ENCODE measurements at places on chromosomes 13 and 19.
A peak's percentile ranks its signal among the peaks of the same experiment; 100 is the strongest.

- DNase-seq = no peak
Observed at GRCh38 chr13:92487238-92487637, 739.4 kb upstream of the GPC6 start.

GRCh38 chr13:51360489-51360888 is 21.0 kb downstream of the SERPINE3 start:
- DNase-seq = no peak

DNA sequence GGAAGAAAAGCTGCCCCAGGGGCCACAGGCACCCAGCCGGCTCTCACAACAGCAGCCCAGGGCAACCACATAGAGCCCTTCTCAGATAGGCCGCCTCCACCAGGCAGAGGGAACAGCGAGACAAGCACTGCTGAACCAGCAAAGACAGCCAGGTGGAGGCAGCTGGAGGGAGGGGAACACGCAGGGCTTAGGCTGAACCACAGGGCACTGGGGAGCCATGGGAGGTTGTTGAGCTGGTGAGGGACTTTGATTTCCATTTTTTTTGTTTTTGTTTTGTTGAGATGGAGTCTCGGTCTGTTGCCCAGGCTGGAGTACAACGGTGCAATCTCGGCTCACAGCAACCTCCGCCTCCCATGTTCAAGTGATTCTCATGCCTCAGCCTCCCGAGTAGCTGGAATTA is 3.5 kb downstream of the GAMT start:
- no peak for DNase-seq

- no peak for DNase-seq
Observed at GRCh38 chr13:98874029-98874397, 103.9 kb downstream of the DOCK9 start.

GRCh38 chr19:58575183-58576041 is 2.3 kb upstream of the MZF1 start:
- peak; percentile 68 for DNase-seq

DNA sequence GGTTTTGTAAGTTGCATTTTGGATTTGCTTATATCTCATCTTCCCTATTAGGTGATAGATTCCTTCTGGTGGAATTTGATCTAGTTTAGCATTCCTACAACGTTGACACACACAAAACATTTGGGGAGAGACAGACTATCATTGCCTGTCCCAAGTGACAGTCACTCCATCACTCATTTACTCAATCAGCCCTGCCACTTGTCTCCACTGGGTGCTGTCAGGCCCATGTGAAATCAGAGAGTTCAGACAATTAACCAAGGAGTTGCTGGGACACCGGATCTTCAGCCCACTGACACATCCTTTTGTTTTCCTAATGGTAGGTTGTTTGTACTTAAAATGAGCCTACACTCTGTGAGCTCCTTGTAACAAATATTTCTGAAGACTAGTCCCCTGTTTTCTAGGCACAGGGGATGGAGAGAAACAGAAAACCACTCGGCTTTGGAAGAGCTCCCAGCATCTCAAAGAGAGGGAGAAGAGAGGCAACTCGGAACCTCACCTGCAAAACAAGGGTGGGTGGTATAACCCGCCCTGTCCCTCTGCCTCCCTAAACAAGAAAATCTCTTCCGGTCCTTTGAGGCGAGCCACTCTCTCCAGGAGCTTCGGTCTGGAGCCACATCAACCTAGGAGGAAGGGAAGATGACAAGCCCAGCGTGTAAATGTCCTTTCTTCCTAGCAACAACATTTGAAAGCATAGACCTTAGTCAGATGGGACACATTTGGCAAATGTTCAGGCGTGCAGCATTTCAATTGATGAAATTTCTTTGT is 440.9 kb upstream of the KLF12 start:
- DNase-seq = no peak

DNA sequence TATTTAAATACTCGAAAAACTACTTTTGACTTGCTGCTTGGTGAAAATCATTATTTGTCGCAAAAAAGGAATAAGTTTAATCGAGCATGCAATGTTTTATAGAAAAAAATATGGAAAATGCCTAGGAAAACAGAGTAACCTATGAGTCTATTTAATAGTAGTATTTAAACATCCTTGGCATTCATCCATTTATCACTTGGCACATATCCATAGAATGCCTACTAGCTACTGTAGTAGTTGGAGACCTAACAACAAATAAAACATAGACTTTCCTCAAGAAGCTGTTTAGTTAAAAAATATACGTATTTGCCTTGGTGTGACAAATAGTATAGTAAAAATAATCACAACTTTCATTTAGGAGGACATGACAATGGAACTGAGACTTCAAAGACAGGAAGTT is 302.1 kb downstream of the DIAPH3 start:
- no peak for DNase-seq

DNA sequence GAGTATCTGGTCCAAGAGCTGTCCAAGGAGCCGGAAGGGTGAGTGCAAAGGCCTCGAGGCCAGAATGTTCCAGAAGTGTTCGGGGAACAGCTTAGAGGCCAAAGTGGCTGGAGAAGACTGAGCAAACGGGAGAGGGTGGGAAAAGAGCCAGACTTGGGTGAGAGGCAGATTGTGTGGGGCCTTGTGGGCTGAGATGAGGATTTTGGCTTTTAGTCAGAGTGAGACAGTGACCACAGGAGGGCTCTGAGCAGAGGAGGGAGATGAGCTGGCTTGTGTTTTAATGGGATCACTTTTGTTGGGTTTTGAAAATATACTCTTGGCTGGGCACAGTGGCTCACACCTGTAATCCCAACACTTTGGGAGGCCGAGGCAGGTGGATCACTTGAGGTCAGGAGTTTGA is 5.6 kb downstream of the NANOS2 start:
- DNase-seq = no peak

- no peak for DNase-seq
Observed at GRCh38 chr13:26480246-26480855, 77.1 kb upstream of the WASF3 start.

All from HFF-Myc (cell line).